ENCODE measurements at places on chromosomes 11 and 22. TPM values are rescaled to one million over a fixed set of nuclear protein-coding genes. Genes with fewer than 3 reads are reported as not detected.

Gene DNAJB7
- not detected for total RNA-seq

Gene C11orf86
- total RNA-seq: not detected

Gene OR8D4
- total RNA-seq: not detected

Gene CCDC15
- 0.97 TPM for total RNA-seq

Gene USP2
- not detected for total RNA-seq

Gene RAD9A
- 4.2 TPM for total RNA-seq

Gene ADM
- 1,020 TPM for total RNA-seq

Gene MISFA
- total RNA-seq: not detected

Gene ANKK1
- not detected for total RNA-seq

Gene MMP8
- not detected for total RNA-seq

Gene TNNT3
- total RNA-seq: 5.1 TPM

Gene ELMOD1
- not detected for total RNA-seq

Gene PKP3
- 3.2 TPM for total RNA-seq

Gene LGALS1
- total RNA-seq: 7,107 TPM

Gene MS4A4A
- not detected for total RNA-seq

Gene TH
- total RNA-seq: not detected

Gene OR56A4
- not detected for total RNA-seq

Gene SHANK3
- total RNA-seq: 1.4 TPM

Gene NDUFS3
- total RNA-seq: 53.8 TPM

Gene C11orf16
- not detected for total RNA-seq

Gene ALDH3B2
- total RNA-seq: not detected

Gene SF1
- 130 TPM for total RNA-seq

Gene RHOD
- total RNA-seq: 11.5 TPM

Gene NAT10
- total RNA-seq: 22.7 TPM

Gene MPZL2
- 0.18 TPM for total RNA-seq

Gene POTEH
- total RNA-seq: not detected

Gene PATE2
- total RNA-seq: not detected

Gene DCDC1
- not detected for total RNA-seq

Gene CECR2
- 3.1 TPM for total RNA-seq

Gene OR5A1
- not detected for total RNA-seq

Gene NRIP3
- total RNA-seq: 9.7 TPM

Gene AKIP1
- 28.2 TPM for total RNA-seq

Gene MS4A3
- not detected for total RNA-seq

Gene NRGN
- total RNA-seq: 0.36 TPM

Gene POU2F3
- total RNA-seq: not detected

Gene KRTAP5-2
- not detected for total RNA-seq

Gene HBG2
- not detected for total RNA-seq

Gene GVQW3
- total RNA-seq: under 0.01 TPM

Gene UPK3A
- not detected for total RNA-seq

Gene OR4D5
- not detected for total RNA-seq

Gene GUCY1A2
- 6.0 TPM for total RNA-seq
